ENCODE measurements at places on chromosomes 3 and 15. TPM values are rescaled to one million over a fixed set of nuclear protein-coding genes. Genes with fewer than 3 reads are reported as not detected.

DNA sequence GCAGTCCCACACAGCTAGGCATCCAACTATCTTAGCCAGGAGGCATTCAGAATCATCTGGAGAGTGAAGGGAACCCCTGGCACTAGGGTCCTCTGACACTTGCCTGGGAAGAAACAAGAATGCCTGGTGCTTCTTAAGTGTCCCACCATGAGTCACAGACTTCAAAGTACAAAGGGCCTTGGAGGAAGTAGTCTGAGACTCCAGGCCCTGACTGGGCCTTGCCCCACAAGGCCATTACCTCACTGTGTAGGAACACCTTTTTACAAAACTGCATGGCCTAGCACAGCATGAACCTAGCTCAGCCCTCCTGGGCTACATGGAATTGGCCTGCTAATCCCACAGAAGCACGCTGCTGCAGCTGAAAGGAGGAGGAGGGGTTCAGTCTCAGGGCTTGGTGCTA is 104.5 kb upstream of the SLCO2A1 start:
- DNase-seq, result no peak

DNA sequence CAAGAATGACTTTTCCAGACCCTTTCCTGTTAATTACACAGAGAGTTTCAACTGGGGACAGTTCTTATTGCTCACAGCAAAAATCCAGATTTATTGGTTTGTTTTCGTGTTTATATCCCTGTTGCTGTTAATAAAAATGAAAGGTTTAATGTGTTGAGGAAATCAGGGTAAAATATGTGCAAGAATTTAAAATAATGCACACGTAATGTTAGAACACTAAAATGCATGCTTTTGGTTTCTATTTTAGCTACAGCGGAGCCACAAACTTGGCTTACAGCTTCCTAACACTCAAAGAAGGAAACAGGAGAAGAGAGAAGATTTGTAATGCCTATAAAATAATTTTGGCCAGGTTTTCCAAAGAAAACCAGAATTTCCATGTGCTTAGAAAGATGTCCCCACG is 62.7 kb downstream of the CASR start:
- DNase-seq, result no peak

GRCh38 chr3:43372809-43373559 is 86.6 kb downstream of the SNRK start:
- DNase-seq, result no peak

DNA sequence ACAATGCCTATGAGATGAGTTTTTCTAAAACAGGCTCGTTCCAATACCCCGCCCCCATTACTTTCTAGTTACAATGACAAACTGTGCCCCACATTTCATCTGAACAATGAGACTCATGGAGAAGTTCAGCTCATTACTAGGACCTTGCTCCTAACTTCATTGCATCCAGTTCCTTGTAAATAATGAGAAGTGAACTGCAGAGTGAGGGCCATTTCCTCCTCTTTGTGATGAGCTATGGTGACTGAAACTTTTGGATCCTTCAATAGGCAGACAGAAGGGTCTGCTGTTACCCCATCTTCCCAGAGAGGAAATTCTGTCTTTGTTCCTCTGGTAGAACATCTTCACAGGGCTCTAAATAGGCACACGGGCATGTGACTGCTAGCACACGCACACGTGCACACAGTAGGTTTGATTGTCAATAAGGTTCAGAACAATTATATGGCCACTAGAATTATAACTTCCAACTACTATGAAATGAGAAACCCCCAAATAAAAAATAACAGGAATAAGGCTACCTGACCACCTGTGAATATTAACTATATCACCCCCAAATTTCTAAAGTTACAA is 51.8 kb downstream of the SERP1 start:
- DNase-seq, result no peak

ATP13A5 gene
- not detected for total RNA-seq

ACKR2 gene
- 1.1 TPM for total RNA-seq

DNA sequence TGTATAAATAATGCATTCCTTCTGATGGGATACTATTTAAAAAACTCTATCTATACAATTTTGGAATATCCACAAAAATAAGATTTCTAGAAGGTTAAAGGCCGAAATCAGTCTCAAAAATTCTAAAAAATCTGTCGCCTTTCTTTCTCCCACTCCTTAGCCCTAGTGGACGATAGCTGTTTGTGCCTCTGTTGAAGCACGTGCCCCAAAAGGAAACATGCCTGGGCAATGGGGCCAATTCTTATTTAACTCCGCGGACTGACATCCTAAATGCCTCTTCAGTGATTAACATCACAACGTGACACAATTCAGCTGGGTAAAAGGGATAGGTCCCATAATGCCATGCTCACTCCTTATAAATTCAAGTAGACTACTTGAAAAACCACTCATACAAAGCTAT is 65.1 kb downstream of the GAP43 start:
- DNase-seq, result no peak

GRCh38 chr3:136772709-136773108 is 20.5 kb upstream of the STAG1 start:
- no peak for DNase-seq

- no peak for DNase-seq
These were observed 137.3 kb upstream of the UBE2E1 start for GRCh38 chr3:23668430-23668904.

GRCh38 chr15:70100474-70101341 is 3.0 kb upstream of the TLE3 start:
- DNase-seq, result peak; percentile 71

DNA sequence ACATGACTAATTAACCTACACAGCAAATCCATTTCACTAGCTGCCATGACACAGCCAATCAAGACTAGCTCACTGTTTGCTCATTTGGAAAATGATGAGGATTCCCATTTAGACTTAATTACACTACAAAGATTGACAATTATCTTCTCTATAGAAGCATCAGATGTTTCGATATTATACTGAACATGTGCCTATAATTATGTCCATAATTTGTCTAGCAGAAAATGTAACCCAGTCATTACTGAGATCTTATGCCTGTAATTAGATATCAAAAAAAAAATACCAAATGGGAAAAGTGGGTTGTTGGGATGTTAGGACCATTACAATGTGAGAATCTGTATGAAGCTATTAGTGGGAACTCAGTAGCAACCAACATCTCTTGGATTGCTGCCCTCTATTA is 344.2 kb upstream of the MCTP2 start:
- DNase-seq, result no peak

GRCh38 chr15:72749700-72750099 is 33.9 kb downstream of the ADPGK start:
- DNase-seq, result no peak

BCL2A1 gene
- 41.6 TPM for total RNA-seq

GRCh38 chr3:76096036-76096435 is 310.7 kb upstream of the ZNF717 start:
- no peak for DNase-seq

IL17RC gene
- total RNA-seq, result 0.70 TPM

DNA sequence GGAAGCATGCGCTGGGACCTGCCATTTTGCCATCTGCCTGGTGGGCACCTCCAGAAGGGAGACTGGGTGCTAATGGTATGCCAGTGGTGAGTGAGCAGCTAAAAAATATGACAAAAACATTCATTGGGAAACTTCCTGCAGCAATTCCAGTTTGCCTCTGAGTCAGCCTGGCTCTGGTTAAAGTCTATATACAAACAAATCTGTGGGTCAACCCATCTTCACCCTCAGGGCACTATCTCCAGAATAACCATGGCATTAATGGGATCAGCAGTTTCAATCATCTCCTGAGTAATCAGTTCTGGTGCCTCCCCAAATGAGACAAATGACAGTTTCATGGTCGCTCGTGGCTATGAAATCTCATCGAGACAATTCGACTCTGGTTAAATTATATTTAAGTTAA is 21.5 kb downstream of the FRMD4B start:
- no peak for DNase-seq

- DNase-seq, result no peak
These were observed 401.5 kb upstream of the GOLIM4 start for GRCh38 chr3:168497183-168497582.

DNA sequence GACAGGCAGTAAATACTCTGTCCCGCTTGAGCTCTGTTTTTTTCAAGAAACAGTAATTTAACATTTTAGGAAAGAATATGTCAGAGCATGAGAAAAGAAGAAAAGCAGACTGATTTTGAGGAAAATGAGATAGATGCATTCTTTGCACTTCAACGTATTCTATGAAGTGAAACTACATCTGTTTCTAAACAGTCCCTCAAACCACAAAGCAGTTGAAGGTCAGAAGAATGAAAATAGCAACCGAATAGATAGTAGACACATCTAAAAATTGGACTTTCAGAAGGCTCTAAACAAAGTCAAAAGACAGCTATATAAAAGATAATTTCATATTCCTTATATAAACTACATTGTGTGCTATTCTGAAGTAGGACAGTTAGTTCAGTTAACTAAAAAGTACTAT is 172.6 kb upstream of the LRRC3B start:
- DNase-seq, result no peak

MEX3B gene
- total RNA-seq, result 1.9 TPM

GRCh38 chr3:146781606-146782005 is 176.5 kb upstream of the PLSCR5 start:
- DNase-seq, result no peak

DNA sequence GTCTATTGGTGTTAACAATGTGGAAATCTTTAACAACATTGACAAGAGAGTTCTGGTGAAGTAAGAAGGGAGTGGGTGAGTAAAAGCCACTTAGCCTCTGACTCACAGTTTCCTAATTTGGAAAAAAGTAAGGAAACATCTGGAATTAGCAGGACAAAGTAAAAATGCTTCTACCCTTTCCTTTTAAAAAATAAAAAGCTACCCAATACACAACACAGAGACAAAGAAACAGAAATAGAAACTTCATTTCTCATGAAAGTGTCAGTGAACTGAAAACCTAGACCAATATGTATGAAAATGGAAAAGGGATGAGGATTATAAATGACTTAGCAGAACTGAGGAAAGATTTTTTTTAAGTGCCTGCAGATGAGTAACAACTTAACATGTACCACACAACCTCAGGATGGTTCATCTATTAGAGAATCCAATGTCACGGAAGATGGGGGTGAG is 65.4 kb downstream of the SSR3 start:
- no peak for DNase-seq

GRCh38 chr3:69200384-69201068 is 78.1 kb upstream of the LMOD3 start:
- DNase-seq, result no peak

TMEM266 gene
- total RNA-seq, result not detected

CLDN16 gene
- total RNA-seq, result not detected

DNA sequence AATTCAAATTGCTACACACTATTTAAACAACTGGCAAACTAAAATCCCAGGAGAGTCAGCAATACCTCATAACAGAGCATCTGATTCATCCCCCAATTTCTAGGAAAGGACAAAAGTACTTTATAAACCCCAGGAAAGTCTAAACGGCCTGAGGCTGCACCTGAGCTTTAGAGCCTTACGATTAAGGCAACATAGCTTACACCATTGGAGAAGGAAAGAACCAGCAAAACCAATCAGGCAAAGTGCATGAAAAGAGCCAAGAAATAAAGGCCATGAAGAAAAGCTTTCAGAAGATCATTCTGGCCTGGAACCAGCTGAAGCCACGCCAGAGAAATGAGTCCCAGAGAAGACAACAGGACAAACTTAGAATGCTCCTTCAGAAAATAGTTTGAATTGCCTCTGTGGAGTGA is 48.1 kb downstream of the PTPN9 start:
- no peak for DNase-seq

- no peak for DNase-seq
These were observed 48.4 kb downstream of the TMEM45A start for GRCh38 chr3:100540791-100541334.
